ENCODE measurements at places on chromosomes 13 and 19.
A peak's percentile ranks its signal among the peaks of the same experiment; 100 is the strongest.

DNA sequence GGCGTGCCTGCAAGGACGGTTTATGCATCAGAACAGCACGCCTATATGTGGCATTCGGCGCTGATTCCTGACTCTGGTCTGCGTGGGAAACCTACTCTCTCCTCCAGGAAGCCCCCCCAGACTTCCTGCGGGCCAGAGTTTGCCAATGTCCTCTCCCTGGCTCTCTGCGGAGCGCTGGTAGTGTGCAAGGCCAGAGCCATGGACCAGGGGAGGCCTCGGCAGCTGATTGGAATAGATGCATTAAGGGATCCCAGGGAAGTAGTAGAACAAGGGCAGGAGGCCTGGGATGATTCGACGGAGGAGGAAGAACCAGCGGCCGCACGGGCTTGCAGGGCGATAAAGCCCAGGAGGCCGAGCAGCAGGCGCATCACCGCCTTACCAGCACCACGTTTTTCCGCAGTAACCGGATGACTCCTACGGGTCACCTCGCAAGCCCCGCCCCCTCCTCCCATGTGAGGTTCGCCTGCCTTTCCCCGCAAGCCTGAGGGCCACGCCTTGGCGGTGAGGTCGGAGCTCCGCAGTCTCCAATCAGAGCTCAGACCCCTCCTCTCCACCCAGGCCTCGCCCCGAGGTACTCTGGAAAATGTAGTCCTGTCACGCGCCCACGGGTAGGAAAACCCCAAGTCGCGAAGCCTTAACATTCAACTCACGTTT is 5.0 kb downstream of the CLEC11A start:
- DNase-seq: no peak

DNA sequence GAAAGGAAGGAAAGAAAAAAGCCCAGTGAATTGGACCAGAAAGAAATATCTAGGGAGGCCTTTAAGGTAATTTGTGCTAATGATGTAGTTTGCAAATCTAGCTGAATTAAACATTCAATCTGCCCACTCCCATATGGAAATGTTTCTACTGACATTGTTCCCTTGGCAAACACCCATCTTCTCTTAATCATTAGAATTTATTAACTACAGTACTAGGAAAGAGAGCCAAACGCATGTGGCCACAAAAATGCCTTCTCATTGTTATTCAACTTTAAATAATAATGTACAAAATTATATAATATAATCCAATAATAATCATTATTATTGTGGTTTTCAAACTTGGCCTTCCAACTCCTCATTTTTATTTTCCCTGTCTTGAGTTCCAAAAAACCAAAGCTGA is 234.7 kb downstream of the NHLRC3 start:
- no peak for DNase-seq

DNA sequence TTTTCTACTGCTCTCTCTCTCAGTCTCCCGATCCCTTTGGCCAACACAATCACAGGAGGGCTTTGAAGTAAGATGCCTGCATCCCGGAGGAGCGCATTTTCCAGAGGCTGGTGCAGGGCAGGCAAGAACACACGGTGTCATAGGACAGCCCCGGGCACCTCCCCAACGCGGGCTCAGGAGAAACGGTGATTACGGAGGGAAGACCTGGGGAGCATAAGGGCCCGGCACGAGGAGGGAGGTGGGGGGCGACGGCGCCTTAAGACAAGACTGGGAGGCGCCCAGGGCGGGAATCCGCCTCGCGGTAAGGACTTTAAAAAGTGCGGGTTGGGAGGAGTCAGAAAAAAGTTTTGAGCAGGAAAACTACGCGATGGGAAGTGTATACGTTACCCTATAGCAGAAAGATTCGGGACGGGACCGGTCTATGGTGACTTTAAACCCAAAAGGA is 18.7 kb upstream of the ZNF888 start:
- DNase-seq: no peak

- no peak for DNase-seq
These were observed 74.7 kb downstream of the ZNF429 start for GRCh38 chr19:21580101-21580500.

DNA sequence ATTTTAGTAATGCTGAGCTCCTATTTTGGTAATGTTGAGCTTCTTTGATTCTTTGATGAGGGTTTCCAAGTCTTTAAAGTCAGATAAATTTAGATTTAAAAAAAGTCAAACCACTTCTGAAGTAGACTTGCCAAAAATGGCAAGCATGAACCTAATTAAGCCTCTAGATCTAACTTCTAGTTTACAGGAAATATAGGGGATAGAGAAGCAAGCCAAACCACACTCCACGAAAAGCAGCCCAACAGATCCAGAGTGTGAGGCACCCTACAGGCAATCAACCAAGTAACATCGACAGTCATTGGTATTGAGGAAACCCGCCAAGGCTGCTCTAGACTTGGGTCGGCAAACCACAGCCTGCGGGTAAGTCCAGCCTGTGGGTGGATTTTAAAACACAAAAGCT is 3.7 kb downstream of the GGACT start:
- DNase-seq: no peak

DNA sequence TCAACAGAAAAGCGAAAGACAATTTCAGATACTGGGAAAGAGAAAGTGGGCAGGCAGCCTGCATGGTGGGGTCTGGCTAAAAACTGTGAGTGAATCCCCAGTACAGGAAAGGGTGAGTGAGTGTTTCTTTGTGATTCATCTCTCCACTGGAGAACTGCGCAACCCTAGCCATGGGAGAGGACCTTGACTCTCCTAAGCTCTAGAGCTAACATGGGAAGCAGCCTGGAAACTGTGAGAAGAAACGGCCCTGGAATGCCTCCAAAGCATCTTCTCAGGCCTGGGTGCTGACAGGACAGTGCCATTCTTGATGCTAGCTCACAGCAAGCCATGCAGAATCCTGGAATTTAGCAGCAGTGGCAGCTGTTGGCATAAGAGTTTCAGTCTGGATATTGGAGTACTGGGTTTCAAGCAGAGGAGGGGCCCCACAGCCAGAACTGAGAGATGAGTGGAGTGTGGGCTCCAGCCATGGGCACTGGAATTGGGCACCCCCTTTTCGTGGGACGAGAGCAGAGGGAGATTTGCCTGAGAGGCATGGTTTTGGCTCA is 18.7 kb upstream of the SLAIN1 start:
- no peak for DNase-seq

- DNase-seq: peak; percentile 32
These were observed 1438.1 kb downstream of the UQCRFS1 start for GRCh38 chr19:27774827-27775226.

- no peak for DNase-seq
These were observed 10.1 kb upstream of the TIMM44 start for GRCh38 chr19:7953576-7953975.

DNA sequence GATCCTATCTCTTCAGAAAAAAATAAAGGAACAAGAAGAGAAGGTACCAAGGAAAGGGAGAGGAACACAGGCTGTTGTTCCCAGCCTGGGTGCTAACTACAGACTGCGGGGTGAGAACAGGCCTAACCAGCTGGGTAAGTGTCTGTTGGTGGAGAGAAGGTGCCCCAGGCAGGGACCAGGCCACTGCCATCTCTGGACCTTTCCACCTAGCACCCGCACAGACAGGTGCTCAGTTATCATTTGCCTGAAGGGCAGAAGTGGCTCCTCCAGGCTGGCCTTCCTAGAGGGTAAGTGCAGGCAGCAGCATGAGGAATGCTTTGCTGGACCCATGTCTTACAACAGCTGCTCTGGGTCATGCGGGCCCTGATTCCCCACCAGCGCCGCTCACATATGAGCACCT is 10.1 kb downstream of the DNMT1 start:
- DNase-seq: no peak

GRCh38 chr13:30443957-30444404 is 21.7 kb downstream of the UBE2L5 start:
- DNase-seq: no peak

DNA sequence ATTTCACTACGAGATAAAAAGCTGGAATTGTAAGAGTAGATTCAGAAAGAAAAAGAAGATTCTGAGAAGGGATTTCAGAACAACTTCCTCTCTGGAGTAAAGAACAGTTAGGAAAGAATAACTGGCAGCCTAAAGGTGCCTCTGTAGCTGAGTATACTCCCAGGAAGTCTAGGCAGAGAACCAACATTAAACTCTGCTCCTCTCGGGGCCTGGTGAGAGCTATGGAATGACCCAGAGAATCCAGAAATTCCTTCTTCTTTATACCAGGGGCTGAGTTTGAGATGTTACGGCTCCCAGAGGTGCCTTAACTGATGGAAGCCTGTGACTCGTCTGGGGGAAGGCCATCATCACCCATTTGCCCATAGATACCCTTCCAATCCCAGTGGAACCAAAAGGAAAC is 39.1 kb downstream of the FAM216B start:
- DNase-seq: no peak

- no peak for DNase-seq
These were observed 1.3 kb upstream of the CEACAM6 start for GRCh38 chr19:41753936-41754529.

DNA sequence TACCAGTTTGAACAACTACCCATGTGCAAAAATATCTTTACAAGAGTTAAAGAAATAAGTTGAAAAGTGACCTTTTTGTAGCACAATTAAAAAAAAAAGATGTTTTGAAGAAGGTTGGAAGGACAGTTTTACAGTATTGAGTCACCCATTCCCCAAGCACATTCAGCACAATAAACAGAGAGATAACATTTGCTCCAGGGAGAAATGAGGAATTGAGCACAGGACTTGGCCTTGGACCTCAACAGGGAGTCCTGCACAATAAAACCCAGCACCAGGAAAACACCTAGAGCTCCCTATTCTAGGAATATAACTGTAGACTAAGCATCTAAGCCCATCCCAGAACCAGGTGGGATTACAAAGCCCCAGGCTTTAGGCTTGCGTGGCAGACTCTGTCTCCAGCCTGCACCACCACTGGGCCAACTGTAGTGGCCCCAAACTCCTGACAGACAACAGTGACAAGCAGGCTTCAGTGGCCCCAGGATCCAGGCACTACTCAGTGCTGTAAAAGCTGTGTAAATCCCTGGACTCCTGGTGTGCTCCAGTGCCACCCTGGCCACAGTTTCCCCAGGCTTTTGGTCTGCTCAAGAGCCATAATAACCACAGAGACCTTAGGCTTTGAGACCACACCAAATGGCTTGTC is 857.2 kb downstream of the SLITRK1 start:
- no peak for DNase-seq

GRCh38 chr19:56114051-56114777 is 6.9 kb downstream of the ZNF787 start:
- DNase-seq: no peak

GRCh38 chr13:33649212-33649878 is 168.6 kb upstream of the RFC3 start:
- DNase-seq: no peak

GRCh38 chr19:31517224-31518180 is 168.3 kb upstream of the TSHZ3 start:
- DNase-seq: no peak

DNA sequence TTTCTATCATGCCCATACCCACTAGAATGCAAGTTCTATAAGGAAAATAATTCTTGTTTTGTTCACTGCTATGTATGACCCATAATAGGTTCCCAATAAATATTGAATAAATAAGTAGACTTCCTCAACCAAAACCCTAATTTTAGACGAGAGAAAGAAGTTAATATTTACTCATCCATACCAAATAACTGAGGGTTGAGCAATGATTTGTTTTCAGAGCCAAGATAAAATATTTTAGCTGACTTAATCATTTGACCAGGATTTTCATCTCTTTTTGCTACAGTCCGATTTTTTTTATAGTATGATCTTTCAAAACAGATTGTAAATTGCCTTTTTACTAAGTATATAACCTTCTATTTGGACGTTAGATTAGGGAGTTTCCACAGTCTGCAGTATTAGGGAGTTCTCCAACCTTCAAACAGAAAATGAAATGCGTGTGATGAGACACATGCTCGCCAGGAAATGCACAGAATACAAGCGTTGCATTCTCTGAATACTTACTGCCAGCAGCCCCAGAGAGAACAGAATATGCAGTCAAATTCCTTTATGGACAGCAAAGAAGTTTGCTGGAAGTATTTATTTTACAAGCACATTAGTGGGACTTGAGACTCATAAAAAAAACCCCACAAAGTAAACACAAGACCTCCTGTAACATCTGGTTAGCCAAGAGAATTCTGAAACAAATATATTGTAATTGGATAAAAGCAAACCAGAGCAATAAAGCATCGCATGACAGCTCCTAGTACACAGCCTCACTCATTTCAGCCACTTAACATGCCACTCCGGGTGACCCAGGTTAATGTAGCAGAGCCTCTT is 230.0 kb downstream of the MYO16 start:
- no peak for DNase-seq

DNA sequence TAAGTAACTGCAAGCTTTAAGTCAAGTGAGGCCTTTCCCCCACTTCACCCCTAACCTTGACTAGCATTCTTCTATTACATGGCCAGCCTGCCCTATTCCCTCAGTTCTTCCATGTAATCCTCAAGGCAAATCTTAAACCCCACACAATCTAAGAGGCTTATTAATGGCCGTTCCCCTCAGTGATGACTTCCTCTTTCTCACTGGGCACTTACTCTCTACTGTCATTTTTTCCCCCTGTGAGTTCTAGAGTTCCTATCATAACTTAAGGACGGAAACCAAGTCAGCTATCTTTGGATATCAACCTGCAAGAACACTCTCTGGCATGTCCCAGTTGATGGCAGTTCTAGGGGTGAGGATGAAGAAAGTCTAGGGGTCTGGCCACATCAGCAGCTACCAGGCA is 131.2 kb downstream of the DCLK1 start:
- no peak for DNase-seq

DNA sequence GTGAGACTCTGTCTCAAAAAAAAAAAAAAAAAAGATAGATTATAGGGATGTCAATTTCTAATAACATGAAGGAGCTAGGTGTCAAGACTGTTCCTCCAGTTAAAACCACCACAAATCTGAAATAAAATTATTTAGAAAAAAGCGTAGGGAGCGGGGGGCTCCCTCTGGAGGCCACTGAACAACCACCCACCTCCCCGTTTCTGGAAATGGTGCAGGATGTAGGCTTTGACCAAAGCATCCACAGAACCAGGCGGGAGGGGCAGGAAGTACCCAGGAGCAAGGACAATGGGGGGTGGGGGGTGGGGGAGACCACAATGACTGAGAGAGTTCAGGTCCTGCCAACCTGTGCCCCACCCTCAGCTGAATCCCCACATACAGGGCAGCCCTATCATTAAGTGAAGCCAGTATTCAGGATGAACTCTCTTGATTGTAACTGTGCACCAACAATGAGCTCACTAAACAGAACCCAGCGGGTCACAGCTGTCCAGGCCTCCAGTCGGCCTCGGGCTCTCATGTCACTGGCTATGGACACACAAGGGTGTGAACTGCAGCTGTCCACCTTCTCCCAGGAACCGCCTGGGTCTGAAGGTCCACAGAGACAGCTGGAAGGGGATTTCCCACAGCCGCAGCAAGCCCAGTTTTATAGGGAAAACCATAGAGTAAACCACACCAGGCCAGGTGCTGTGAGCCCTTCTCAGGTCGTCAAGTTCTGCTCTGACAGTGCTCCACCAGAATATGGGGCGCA is 6.6 kb downstream of the ZSCAN18 start:
- no peak for DNase-seq

DNA sequence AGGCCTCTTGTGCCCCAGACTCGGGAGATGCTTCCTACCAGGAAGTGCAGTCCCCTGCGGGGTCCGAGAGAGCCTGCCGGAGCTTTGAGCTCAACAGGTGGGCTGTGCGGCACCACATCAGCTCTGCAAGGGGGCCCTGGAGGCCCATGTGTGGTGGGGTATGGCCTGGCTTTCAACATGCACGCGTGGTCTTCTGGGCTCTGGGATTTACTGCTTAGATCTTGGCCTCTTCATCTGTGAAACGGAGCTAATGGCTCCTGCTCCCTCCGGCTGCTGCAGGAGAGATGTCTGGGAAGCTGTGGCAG is 18.0 kb downstream of the NDUFB7 start:
- no peak for DNase-seq

GRCh38 chr13:23770428-23770827 is 118.8 kb downstream of the MIPEP start:
- DNase-seq: no peak
